ENCODE measurements at places on chromosomes 2 and 18.

- DNase-seq: no peak
Observed at GRCh38 chr18:30684825-30685481, 357.6 kb downstream of the DSC3 start.

DNA sequence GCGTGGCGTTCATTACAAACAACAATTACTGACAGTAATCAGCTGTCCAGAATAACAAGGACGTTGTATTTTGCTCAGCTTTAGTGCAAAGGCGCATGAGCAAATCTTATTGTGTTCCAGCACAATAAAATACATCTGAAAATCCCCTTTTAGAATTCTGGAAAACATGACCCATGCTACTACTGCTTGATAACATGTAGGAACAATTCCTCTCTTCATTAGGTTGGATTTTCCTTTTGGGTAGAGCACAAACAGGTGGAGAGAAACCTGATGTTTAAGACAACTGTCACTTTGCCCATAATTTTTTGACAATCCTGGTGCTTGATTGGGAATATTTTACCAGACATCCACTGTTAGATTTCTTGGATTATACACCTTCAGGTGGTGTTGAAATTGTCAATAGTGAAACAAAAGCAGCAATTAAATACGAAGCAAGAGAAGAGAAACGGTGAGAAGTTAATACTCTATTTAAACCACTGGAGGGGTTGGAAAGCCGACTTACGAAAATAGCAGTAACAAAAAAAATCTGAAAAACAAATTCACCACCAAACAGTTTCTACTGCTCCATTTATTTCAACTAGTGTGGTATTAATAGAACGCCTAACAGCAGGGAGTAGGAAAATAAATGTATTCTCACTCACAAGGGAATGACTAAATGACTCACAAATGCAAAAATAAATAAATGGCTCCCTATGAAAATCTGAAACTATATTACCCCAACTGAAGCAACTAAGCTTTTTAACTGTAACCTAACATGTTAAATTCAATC lies 102.7 kb downstream of the CPO start:
- no peak for DNase-seq

GRCh38 chr2:237269138-237269875 lies 144.7 kb downstream of the COL6A3 start:
- no peak for DNase-seq

GRCh38 chr2:54360055-54360792 lies 95.9 kb upstream of the SPTBN1 start:
- DNase-seq: no peak

DNA sequence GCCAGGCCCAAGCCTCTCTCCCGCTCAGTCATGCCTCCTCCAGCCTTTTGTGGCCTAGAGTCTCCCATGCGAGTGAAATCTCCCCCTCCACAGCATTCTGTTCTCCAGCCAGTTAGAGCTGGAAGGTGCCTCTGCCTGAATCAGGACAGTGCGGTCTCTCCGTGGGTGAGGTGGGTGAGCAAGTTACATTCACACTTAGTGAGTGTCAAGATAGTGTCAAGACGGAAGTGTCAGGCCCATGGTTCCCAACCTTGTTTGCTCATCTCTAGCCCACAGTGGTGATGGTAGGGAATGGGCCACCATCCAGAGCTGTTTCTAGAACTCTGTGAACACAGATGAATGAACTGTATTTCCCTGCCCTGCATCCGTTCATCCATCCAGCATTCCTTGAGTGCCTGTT lies 59.5 kb downstream of the LPIN1 start:
- DNase-seq: no peak

GRCh38 chr2:241818229-241818942 lies 9.4 kb downstream of the NEU4 start:
- DNase-seq: no peak

GRCh38 chr2:67346718-67347407 lies 50.3 kb upstream of the ETAA1 start:
- DNase-seq: no peak

DNA sequence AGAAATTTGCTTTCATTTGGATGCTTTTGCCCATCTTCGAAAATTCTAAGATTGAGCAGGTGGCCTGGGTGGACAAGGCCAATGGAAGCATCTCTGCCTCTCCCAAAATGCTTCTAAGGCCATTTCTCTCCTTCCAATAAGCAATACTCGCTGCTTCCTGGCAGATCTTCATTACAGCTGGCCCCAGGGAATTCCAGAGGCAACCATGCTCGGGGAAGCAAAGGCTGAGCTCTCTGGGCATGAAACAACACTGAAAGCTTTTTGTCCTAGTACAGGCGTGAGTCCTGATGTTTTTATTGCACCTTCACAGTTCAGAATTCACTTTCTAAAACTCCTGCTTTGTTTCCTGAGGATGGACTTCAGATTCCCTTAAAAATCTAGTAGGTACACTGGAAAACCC lies 11.8 kb upstream of the NEDD4L start:
- no peak for DNase-seq

DNA sequence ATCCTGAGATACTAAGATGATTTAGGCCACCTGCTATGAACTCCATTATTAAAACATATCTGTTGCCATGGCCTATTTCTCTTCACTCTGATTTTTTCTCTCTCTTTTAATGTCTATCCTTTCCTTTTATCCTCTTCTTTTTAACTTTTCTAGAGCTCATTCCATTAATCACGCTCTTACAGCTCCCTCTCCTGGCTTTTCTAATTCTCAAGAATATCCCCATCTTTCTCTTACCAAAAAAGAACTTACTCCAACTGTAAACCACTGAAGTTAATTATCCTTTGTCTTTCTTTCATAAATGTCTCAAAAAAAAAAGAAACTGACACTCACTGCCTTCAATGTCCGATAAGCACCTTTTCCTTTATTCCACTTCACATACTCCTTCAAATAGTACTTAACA lies 7.9 kb downstream of the PPP3R1 start:
- DNase-seq: no peak

DNA sequence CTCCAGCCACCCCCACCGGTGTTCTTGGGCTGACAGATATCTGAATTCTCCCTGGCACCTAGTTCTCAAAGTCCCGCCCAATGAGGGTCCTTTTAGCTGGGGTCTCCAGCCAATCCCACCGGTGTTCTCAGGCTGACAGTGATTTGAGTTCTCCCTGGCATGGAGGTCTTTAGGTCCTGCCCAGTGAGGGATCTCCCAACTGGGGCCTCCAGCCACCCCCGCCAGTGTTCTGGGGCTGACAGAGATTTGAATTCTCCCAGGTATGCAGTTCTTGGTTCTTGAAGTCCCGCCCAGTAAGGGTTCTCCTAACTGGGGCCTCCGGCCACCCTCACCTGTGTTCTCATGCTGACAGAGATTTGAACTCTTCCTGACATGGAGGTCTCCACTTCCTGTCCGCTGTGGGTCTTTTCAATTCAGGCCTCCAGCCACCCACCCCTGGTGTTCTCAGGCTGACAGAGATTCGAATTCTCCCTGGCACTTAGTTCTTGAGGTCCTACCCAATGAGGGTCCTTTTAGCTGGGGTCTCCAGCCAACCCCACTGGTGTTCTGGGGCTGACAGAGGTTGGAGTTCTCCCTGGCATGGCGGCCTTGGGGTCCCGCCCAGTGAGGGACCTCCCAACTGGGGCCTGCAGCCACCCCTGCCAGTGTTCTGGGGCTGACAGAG lies 154.6 kb downstream of the ANKRD36 start:
- DNase-seq: no peak

GRCh38 chr18:43887491-43887890 lies 610.2 kb upstream of the SYT4 start:
- DNase-seq: no peak

- DNase-seq: no peak
Observed at GRCh38 chr2:126907671-126908070, 9.0 kb downstream of the TEX51 start.

- DNase-seq: no peak
Observed at GRCh38 chr2:188158337-188159100, 133.2 kb upstream of the GULP1 start.

DNA sequence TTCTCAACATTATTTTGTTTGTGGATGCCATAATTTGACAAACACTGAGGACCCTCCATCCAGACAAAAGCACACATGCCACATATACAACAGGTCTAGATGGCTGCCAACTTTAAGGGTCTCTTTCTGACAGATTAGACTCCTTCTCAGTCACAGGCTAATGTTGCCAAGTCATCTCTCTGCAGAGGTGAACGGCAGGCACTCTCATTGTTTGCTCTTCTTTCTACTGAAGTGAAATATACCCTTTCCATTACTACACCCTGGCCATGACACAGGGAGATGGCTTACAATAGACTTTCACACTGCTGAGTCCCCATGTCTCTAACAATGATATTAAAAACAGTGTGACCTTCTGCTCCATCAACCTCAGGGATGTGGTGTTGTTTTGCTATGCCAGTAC lies 47.5 kb upstream of the ZNF397 start:
- no peak for DNase-seq

DNA sequence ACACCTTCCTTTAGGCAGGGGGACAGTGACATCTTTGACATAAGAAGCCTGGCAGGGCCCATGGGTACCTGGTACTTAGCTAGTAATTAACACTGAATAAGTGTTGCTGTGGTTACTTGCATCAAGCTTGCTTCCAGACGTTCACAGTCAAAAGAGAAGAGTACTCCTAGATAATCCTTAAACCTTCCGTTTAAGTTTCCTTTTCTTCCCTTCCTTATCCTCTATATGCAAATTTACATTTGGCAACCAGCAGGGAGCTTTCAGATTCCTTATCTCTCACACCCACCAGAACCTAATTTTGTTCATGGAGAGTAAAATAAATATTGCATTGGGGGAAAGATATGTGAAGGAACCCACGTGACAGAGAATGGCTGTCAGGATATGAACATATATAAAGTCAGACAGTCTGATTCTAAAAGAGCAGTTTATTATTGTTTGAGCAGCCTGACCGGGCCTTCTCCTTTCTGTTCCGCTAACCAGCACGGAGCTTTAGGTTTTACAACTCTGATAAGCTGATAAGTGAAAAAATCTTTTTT lies 7.8 kb upstream of the RAB31 start:
- no peak for DNase-seq

- DNase-seq: no peak
Observed at GRCh38 chr2:191748528-191749180, 70.7 kb downstream of the NABP1 start.

- no peak for DNase-seq
Observed at GRCh38 chr2:27903018-27903417, 12.5 kb downstream of the BABAM2 start.

- no peak for DNase-seq
Observed at GRCh38 chr2:82344670-82345069, 2040.1 kb upstream of the LRRTM1 start.

DNA sequence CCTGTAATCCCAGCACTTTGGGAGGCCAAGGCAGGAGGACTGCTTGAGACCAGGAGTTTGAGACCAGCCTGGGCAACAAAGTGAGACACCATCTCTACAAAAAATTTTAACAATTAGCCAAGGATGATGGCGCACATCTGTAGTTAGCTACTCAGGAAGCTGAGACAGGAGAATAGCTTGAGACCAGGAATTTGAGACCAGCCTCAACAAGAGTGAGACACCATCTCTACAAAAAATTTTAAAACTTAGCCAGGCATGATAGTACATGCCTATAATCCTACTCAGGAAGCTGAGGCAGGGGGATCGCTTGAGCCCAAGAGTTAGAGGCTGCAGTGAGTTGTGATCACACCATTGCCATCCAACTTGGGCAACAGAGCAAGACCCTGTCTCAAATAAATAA lies 7.0 kb downstream of the MEMO1 start:
- DNase-seq: no peak

DNA sequence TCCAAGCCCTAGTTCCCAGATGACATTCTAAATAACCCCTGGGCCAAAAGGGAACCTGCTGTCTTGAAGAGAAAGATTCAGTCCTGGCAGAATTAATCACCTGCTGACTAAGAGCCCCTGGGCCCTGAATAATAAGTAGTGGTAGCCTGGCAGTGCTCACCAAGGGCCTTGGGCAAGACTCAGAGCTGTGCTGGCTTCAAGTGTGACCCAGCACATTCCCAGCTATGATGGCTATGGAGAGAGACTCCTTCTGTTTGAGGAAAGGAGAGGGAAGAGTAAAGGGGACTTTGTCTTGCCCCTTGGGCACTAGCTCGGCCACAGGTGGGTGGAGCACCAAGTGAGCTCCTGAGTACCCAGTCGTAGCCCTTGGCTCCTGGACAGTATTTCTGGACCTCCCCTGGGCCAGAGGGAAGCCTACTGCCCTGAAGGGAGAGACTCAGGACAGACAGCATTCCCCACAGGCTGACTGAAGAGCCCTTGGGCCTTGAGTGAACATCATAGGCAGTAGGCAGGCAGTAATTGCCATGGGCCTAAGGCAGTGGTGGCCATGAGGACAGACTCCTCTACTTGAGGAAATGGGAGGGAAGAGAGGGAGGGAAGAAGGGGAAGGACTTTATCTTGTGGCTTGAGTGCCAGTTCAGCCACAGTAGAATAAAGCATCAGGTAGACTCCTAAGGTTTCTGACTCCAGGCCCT lies 40.0 kb upstream of the INPP4A start:
- no peak for DNase-seq

- no peak for DNase-seq
Observed at GRCh38 chr2:96250188-96250587, 15.6 kb downstream of the TMEM127 start.

- DNase-seq: no peak
Observed at GRCh38 chr2:227996366-227996765, 124.9 kb downstream of the DAW1 start.

- no peak for DNase-seq
Observed at GRCh38 chr2:227761740-227762476, 16.2 kb downstream of the SCYGR8 start.

DNA sequence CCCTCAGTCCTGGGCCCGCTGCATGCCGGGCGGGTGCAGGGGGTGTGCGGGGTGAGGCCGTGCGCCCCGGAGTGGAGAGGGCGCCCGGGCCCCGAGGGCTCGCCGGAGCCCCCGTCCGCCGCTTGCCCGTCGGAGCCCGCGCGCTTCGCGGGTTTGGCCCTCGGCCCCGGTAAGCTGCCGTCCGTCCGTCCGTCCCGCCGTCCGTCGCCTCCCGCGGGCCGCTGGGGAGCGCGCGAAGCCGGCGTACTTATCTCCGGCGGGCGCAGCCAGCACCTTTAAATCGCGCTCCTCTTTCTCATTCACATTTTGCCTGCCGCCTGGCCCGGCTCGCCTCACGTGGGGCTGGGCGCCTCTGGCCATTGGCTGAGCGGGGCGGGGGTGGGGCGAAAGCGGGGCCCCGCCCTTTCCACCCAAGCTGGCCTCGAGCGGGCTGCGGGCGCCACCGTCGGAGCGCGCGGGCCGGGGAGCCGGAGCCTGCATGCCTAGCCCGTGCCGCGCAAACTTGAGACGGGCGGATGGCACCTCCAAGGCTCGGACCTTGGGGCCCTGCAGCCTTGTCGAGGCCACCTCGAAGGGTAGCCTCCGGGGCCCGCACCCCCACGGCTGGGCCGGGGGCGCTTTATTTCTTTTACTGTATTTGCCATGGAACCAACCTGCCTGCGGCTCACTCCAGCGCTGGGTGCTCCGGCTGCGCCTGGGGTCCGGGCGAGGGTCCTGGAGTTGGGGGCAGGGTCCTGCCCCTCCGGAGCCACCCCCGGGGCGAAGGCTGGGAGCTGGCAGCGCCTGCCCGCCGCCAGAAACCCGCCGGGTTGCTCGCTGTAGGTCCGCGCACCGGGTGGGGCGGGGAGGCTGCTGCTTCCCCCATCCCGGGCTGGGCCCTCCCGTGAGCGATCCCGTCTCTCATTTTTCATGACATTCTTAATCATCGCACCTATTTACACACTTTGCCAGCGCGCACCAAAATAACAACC lies at the start of gene GBX2:
Gene GBX2 (minus strand): TSS at position 277 of the 971 bp plus-strand sequence. CDS start 415 bp downstream, outside the sequence.
- no peak for DNase-seq

- DNase-seq: no peak
Observed at GRCh38 chr18:44803019-44803650, 122.4 kb downstream of the SETBP1 start.

All from stimulated activated CD8-positive, alpha-beta memory T cell treated with anti-CD3 and anti-CD28 coated beads, Interleukin-7, amount 100 ng/mL, for 48 hours (primary cell).